ENCODE measurements at places on chromosomes 13 and 19.
A peak's percentile ranks its signal among the peaks of the same experiment; 100 is the strongest.

- no peak for DNase-seq
These were observed 32.9 kb downstream of the FLT3 start for GRCh38 chr13:28067491-28067890.

DNA sequence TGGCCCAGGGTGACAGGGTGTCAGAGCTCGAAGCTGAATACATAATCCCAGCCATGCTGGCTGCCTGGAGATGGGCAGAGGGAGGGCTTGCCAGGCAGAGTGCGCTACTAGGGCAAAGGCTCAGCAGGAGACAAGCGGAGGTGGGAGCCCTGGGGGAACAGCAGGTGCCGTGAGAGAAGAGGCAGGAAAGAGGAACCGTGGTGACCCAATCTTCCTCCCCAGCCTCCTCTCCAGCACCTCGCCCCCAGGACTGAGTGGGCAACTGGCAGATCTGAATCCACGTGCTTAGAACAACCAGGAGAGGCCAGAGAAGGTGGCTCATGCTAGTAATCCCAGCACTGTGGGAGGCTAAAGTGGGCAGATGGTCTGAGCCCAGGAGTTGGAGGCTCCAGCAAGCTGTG lies 11.0 kb upstream of the CCL25 start:
- DNase-seq = no peak

DNA sequence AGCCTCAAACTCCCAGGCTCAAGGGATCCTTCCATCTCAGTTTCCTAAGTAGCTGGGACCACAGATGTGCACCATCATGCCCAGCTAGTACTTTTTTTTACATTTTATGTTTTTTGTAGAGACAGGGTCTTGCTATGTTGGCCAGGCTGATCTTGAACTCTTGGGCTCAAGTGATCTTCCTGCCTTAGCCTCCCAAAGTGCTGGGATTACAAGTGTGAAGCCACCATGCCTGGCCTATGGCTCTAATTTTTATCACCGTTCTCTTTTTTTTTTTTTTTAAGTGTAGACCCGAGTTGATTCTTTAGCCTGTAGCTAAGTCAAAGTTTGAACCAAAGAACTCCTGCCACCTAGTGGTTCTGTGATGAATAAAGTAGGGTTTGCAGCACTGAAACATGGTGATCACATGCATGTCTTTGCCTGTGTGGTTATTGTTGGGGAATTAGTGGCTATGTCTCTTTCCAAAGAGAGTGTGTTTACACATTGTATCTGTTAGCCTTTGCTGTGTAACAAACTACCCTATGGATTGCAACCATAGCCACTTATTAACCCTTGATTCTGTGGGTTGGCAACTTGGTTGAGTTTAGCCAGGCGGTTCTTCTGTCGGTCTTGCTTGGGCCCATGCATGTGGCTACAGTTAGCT lies 11.6 kb downstream of the NFILZ start:
- DNase-seq = peak; percentile 29

GRCh38 chr13:31119966-31120700 lies 41.6 kb downstream of the HSPH1 start:
- no peak for DNase-seq

DNA sequence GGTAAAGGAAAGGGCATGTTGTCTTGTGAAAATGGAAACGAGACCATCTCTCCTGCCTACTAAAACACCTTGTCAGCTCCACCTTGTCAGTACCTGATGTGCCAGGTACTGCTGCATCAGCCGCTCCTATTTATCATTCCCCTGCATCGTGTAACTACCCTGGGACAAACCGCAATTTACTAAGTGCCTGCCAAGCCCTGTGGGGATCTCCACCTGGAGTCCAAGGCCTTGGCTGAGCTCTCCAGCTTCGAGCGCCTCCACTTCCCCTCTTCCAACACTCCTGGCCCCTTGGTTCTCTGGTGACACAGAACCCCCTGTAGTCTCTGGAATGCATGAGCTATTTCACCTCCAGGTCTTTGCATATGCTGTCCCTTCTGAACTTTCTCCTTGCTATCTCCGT lies 25.9 kb upstream of the CCNP start:
- DNase-seq = peak; percentile 45

DNA sequence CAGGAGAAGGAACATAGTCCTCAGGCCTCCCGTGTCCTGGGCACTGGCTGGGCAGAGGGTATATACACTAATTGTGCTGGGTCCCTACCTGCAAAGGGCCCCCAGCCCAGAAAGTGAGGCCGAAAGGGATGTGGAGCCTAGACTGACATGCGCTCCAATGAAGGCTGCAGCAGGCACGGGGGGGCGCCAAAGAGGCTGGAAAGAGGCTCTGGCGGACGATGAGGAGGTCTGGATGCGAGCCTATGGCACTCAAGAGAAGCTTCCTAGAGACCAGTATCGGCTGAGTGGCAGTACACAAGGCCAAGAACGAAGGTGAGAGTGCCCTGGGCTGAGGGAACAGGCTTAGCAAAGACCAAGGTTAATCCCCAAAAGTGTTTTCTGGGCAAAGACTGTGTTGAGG lies 16.6 kb downstream of the VRK3 start:
- DNase-seq = peak; percentile 66

GRCh38 chr13:27476943-27477703 lies 26.8 kb upstream of the MTIF3 start:
- DNase-seq = no peak

- no peak for DNase-seq
These were observed 7.8 kb downstream of the ACTMAP start for GRCh38 chr19:40742477-40742876.

DNA sequence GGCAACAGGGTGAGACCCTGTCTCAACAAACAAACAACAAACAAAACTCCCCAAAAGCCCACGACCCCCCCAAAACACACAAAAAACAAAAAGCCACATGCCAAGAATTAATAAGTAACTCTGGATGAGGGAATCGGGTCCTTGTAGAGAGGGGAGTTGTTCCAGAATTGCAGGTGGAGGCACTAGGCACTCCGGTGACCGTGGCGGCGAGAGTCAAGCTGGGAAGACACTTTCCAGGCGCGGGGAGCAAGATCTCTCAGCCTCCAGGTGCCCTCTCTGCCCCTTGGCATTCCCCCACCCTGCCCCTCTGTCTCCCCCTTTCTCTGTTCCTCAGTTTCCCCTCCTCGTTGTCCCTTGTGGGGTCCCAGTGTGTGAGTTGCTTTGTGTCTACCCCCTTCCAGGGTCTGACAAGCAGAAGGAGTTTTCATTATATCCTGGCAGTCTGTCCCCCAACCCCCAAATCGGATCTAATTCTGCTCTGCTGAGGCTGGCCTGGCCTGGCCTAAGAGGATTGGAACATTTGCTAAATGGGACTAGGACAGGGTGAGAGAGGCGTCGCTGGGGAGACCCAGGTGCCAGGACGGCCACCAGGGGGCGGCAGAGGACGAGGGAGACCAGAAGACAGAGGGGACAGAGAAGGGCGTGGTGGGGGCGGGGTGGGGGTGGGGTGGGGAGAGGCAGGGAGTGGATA lies 8.3 kb upstream of the CRX start:
- DNase-seq = peak; percentile 96

- no peak for DNase-seq
These were observed 3.2 kb upstream of the PLPP2 start for GRCh38 chr19:294341-294945.

GRCh38 chr19:41753159-41753558 lies 2.2 kb upstream of the CEACAM6 start:
- DNase-seq = peak; percentile 54

GRCh38 chr13:20121159-20121525 lies 39.7 kb downstream of the GJA3 start:
- peak; percentile 17 for DNase-seq

DNA sequence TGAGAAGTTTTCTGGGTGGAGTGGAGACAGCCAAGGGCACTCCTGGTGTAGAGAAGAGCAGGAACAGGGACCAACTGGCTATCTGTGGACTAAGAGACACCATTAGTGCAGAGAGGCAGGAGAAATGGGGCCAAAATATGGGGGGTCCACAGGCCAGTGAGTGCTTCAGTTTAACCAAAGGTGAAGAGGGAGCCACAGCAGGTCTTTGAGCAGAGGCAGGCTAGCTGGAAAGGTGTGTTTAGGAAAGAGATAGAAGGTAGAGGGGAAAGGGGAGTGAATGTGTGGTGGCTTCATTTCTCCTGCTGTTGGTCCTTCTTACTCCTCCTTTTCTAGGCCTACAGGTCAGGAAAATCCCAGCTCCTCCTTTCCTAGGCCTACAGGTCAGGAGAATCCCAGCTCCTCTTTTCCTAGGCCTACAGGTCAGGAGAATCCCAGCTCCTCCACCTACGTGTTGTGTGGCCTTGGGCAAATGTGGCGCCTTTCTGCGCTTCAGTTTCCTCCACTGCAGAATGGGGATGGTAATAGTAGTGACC lies 1.5 kb downstream of the TMEM238 start:
- DNase-seq = no peak

DNA sequence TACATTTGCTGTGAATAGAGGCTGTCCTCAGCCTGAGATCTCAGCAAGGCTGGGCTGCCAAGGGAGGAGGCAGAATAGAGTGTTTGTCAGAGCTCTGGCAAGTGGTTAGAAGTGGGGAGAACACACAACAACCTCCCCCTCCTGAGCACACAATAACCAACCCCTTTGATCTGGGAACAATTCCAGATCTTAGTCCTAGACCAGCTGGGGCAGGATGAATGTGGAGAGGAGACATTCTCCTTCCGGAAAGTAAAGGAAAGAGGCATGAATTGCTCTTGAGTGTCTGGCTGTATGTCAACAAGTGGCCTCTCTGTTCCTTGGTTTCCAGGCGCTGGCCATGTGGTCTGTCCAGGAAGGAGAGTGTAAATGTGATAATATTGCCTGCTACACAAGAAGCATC lies 114.9 kb upstream of the TMTC4 start:
- no peak for DNase-seq

DNA sequence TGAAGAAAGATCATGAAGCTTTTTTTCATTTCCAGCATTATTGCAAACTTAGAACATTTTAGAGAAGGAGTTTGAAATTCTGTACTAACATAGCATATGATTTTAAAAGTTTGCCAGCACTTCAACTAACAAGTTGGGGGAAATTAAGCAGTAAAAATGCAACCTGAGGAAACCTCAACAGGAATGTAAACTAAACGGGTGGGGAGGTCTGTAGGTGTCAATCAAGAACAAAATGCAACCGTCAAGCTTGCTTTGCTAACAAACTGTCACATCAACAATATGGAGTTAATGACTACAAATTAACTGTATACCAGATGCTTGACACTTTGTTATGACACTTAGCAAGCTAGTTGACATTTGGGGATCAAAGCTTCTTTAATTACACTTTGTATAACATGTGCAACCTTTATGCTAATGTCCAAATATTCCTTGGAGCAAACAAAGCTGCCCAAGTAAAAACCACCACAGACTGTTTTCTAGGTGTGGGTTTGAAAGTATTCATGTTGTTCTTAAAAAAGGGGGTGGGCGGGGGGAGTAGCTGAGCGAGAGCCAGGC lies 52.1 kb downstream of the DACH1 start:
- no peak for DNase-seq

DNA sequence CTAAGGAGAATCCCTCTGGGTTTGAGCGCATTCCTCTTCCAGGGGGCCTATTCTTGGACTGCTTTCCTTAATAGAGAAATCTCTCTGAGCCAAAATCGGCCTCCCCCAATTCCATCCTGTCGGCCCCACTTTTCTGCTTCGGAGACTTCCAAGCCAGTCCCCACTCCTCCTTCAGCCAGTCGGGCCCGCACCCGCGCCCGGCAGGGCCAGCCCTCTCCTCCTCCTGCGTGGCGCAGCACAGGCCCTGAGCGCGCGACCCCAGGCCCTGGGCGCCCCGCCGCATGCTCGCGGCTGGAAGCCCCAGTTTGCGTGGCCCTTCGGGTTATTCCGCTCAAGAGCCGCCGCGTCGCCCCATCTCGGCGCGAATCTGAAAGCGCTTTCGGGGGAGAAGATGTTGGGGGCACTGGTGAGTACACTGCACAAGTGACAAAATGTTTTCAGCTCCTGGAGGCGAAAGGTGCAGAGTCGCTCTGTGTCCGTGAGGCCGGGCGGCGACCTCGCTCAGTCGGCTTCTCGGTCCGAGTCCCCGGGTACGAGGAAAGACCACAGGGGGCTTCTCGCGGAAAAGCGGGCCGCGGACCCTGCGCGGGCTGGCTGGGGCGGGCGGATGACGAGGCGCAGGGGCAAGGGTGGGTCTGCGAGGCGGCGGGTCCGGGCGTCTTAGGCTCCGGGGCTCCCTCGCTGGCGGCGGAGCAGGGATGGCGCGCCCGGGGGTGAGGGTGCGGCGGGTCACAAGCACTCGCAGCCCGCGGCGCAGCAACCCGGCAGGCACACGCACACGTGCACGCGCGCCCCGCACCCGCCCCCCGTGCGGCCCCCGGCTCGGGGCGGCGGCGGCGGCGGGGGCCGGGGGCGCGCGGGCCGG lies at the start of gene IL17D:
TSS of gene IL17D (plus strand) at position 785 of the 865 bp plus-strand sequence. CDS start 303 bp downstream, outside the sequence.
- peak; percentile 48 for DNase-seq

- no peak for DNase-seq
These were observed 585.5 kb downstream of the KCTD12 start for GRCh38 chr13:76300688-76301087.

DNA sequence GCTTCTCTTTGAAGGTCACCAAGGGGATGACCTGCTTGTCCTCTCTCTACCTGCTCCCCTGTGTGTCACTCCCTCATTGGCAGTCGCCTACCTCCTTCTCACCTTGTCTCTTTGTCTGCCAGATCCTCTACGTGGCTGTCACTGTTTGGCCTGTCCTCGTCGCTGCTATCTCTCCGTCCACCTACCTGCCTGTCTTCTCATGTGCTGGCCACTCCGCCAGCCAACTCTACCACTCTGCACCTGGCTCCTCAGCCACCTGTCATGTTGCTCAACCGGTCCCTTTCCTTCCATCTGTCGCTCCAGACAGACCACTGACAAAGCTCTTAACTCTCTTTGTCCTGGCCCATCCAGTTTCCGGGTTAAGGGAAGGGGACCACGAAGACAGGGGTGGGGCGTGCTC lies at the start of gene KLK12:
TSS of gene KLK12 (minus strand) at position 299 of the 400 bp plus-strand sequence. CDS start 381 bp downstream, outside the sequence.
- no peak for DNase-seq
